ENCODE measurements at places on chromosomes 12 and 14.

DNA sequence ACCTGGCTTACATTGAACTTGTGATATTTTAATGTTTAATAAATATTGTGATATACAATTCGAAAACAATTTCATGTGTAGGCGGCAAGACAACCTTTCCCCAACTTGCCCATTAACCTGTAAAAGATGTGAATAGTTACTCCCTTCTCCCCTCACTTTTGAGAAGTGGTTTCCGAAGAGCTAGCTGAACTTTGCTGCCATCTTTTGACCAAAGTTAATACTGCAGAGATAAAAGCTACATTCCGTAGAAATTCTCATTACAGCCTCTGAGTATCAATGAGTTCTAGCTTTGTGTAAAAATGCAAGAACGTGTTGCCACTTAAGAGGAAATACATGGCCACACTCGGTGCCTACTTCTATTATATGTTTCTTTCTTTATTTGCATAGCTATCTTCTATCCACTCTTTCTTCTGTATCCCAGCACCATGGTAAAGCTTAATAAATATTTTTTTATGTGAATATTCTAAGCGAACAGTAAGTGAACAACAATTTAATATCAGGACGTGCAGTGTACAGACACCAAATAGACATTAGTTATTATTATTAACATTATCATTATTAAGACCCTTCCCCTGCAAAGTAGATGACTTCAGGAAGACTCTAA lies 105.1 kb upstream of the TMEM260 start:
- DNase-seq: peak; percentile 20

DNA sequence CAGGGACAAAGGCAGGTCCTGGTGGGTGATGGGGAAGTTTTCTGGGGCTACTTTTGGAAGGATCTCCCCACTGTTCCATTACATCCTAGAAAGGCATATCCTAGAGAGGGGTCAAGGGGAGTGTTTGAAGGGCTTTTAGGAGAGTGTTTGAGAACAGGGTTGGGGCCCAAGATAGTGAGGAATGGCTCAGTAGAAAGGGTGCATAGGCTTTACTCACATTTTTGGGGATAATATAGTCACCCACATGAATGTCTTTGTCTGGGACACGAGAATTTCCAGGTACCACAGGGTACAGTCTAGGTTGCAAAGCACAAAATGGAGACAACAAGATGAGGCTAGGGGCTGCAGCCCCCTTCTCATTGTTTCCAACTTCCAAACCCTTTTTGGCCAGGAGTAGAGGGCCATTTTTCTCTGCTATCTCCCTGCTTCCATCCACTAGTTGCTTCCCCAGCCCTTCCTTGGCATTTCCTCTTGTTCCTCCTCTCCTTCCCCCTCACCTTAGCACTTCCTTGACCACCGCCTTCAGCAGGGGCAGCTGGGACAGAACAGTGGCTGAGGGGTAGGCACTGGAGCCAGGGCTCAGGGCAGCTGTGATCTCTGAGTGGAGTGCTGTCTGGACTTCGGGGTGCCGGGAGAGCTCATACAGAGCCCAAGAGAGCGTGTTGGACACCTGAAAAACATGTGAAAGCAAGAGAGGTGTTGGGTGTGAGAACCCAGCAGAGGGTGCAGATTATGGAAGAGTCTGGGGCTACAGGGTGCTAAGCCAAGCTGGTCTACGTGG lies 2.8 kb downstream of the CYP27B1 start:
- DNase-seq: no peak

DNA sequence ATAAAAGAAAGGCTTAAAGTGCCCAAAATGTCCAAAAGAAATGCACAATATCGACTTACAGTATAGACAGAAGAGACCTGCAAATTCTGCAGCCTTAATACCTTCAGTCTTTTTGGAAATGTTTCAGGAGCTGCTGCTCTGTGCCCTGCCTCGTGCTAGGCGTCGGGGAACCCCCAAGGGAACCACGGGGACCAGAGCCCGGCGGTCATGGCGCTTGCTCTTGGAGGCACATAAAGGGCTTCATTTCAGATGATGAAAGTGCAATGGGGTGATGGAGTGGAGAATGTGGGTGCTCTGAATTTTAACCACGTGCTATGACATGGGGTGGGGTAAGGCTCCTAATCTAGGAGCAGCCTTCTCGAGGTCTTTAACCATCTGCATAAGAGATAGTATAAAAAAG lies 14.8 kb upstream of the AACS start:
- DNase-seq: no peak

GRCh38 chr12:113456761-113457160 lies 14.9 kb downstream of the LHX5 start:
- no peak for DNase-seq

DNA sequence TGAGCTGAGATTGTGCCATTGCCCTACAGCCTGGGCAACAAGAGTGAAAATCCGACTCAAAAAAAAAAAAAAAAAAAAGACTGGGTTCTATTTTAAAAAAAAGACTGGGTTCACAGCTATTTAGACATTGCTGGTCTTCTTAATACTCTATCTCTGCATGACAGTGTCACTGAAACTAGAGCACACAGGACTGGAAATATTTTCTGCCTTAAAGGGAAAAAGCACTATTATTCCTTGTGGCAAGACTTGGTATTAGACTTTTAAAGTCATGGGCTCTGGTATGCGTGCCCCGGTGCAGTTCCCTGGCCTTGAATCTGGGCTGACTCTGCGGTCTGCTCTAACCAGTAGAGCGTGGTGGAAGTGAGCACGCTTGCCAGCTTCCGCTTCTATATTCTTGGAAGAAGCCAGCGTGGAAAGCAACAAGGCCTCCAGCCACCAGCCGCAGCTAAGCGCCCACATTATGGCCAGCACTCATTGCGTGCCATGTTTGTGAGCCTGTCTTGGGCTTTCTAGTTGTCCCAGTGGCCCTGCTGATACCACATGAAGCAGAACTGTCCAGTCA lies 31.3 kb downstream of the PRKAB1 start:
- no peak for DNase-seq

DNA sequence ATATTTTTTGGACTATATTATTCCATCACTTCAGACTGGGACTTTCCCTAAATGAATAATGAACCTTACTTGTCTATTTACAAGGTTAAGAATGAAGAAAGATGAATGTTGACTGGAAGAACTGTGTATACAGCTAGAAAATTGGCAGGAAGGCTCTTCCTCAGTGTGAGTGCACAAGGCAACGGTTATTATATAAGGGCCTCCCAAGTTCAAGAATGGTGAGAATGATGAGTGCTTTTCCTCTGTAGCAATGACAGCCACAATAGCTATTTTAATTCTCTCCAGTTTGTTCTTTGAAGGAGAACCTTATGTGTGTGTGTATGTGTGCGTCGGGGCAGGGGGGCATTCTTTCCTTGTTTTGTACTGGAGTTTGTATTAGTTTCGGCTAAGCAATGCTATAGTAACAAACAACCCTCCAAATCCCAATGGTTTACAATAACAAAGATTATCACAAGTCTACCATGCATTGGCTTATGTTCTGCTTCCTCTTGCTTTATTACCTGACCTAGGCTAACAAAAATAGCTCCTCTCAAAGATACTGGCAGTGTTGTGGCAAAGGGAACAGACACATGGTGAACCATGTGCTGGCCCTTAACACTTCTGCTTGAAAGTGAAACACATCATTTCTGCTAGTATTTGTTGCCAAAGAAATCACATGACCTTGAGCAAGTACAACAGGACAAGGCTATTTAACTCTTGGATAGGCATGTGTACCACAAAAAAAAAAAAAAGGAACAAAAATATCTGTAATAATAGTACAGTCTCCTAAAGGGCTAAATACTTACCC lies 139.5 kb downstream of the RMST start:
- no peak for DNase-seq

DNA sequence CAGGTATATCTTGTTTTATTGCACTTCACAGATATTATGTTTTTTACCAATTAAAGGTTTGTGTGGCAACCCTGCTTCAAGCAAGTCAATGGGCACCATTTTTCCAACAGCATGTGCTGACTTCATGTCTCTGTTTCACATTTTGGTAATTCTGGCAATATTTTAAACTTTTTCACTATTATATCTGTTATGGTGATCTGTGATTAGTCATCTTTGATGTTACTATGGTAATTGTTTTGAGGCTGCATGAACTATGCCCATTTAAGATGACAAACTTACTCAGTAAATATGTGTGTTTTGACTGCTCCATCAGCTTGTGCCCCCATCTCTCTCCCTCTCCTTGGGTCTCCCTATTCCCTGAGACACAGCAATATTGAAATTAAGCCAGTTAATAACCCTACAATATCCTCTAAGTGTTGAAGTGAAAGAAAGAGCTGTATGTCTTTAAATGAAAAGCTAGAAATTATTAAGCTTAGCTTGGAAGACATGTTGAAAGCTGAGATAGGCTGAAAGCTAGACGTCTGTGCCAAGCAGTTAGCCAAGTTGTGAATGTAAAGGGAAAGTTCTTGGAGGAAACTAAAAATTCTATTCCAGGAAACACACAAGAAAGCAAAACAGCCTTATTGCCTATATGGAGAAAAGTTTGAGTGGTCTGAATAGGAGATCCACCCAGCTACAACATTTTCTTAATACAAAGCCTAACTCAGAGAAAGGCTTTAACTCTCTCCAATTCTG lies 365.1 kb downstream of the ATP23 start:
- DNase-seq: no peak

GRCh38 chr12:79673354-79673753 lies 17.4 kb downstream of the PAWR start:
- DNase-seq: no peak

DNA sequence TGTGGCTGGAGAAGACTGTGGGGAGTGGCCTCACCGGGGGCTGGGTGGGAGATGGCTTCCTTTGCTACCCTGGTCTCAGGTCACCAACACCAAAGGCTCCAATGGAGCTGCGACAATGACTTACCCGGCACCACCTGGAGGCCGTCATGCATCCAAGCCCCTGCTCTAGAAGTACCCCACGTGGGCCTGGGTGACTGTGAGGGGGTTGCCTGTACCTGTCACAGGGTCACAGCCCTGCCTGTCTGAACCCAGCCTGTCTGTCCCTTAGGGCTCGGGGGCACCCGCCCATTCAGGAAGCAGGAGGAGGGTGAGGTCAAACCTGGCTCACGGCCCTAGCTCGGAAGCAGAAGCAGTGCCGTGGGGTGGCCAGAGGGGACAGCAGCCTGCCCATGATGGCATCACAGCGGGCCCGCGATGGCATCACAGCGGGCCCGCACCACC lies 18.9 kb downstream of the ABCB9 start:
- no peak for DNase-seq

All from Panc1 (cell line).